ENCODE measurements at places on chromosomes 4 and X.
A peak's percentile ranks its signal among the peaks of the same experiment; 100 is the strongest.

DNA sequence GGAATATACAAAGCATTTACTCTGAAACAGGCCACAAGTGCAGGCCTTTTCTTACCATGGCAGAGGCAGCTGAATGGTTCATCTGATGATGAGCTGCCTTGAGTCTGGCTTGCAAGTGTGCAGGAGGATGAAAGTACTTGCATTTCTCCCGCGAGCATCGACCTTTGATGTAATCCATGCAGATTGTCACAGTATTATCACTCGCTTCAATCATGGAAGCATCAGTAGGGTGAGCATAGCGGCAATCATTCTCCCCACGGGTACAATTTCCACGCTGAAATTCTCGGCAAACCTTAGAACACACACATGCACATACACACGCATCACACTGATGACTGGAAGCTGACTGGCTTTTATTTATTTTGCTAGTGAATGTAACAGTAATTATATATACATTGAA is 98.0 kb downstream of the MBNL3 start:
- no peak for DNase-seq

DNA sequence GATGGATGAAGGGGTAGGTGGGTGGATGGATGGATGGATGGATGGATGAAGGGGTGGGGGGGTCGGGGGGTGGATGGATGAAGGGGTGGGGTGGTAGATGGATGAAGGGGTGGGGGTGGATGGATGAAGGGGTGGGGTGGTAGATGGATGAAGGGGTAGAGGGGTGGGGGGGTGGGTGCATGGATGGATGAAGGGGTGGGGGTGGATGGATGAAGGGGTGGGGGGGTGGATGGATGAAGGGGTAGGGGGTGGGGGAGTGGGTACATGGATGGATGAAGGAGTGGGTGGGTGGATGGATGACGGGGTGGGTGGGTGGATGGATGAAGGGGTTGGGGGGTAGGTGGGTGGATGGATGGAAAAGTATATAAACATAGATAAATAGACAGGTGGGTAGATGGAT is 74.2 kb downstream of the PRKX start:
- no peak for DNase-seq

DNA sequence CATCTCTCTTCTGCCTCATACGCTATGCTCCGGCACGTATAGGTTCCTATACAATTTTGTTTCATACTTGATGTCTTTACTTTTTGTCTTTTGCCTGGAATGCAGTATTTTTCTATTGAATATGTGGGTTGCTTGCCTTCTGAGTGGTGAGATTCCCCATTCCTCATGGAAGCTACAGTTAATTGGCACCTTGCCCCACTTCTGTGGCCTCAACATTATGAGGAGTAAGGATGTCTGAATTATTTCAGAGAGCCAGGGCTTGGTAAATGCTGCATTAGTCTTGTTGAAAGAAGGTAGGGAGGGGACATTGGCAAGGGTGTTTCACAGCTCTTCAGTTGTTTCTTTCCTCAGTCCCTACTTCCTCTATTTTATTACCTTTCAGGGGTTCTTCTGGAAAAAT is 23.0 kb downstream of the CDKL5 start:
- no peak for DNase-seq

GRCh38 chr4:69563424-69563823 is 67.7 kb upstream of the UGT2B4 start:
- no peak for DNase-seq

DNA sequence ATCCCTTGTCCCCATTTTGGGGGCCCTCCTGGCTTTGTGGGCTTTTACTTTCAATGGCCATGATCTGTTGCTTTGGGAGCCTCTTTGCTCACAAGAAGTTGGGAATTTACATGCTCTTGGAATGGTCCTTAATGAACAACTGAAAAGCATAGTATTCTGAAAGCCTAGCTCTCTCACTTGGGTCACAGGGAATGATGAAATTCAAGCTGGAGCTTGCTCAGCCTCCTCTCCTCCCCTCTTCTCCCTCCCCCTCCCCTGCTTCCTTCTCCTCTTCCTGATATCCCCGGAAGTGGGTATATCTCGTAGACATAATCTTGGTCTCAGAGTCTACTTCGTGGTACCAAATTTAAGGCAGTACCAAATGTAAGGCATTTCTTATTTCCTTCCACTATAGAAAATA is 400.6 kb upstream of the NR3C2 start:
- no peak for DNase-seq

DNA sequence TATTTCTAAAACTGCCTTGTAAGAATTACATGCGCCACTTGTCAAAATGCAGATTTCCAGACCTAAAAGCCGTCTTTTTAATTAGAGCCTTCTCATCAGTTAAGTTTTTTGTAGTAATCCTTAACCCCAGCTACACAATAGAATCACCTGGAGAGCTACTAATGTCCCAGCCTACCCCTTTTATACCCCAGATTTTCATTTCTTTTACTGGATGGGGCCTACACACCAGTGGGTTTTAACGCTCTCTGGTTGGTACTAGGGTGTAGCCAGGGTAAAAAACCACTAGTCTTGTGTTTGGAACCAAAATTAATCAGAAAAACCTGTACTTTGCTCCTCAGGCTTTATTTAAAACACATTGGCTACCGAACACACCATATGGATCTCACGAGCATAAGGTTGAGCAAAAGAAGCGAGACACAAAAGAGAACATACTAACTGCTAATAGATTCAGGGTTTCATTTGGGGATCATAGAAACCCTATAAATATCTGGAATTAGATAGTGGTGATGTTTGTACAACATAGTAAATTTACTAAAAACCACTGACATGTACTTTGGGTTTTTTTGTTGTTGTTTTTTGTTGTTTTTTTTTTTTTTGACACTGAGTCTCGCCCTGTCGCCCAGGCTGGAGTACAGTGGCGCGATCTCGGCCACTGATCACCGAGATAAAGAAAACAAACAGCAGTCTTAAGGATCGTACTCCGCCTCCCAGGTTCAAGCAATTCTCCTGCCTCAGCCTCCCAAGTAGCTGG is 30.6 kb downstream of the BBS12 start:
- DNase-seq, result no peak

GRCh38 chr4:121226362-121226761 is 62.2 kb upstream of the TNIP3 start:
- DNase-seq, result no peak

DNA sequence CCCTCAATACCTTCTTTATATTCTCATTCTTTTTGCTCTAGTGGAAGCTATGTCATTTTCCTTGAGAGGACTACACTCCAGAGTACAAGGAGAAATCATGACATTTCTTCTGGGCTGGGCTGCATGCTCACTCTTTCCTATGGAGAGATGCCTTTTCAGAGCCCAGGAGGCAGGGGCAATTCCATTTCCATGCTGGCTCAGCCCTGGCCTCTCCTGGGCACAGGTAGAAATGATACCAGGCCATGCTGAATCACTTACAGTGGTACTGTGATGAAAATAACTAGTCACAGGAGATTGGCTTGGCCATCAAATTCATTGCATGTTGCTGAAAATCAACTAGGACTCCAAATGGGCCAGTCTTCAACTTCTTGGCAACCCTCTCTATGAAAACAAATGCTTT is 34.0 kb upstream of the PPARGC1A start:
- DNase-seq, result no peak

DNA sequence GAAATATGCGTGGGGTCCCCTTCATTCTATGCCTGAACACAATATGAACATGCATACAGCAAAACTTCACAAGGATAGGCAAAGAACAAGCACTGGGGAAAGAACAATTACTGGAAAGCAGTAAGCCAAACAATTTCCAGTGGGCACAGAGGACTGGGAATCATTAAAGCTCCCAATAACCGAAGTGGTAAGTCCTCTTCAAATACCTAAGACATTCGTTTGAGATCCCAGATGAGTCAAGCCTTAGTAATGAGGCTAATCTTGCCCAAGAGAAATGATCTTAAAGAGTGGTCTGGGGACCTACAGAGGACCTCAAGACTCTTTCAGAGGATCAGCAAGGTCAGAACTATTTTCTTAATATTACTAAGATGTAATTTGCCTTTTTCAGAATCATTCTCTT is 28.6 kb downstream of the ANAPC10 start:
- peak; percentile 37 for DNase-seq

DNA sequence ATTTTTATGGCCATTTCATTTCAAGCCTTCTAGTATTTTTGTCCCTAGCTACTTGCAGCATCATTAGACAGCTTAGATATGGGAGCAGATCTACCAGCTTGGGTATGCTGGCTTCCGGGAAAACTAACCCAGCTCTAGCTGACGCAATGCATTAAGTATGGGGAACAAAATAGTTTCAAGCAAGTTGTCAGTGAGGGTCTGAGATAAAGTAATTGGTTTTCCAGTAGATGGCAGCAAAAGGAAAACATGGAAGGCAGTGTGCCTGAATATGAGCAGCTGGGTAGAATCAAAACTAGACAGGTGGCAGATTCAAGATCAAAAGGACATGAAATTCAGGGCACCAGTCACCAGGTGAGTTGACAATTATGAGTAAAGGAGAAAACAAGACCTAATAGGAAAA is 340.9 kb upstream of the CTSO start:
- DNase-seq, result peak; percentile 82

DNA sequence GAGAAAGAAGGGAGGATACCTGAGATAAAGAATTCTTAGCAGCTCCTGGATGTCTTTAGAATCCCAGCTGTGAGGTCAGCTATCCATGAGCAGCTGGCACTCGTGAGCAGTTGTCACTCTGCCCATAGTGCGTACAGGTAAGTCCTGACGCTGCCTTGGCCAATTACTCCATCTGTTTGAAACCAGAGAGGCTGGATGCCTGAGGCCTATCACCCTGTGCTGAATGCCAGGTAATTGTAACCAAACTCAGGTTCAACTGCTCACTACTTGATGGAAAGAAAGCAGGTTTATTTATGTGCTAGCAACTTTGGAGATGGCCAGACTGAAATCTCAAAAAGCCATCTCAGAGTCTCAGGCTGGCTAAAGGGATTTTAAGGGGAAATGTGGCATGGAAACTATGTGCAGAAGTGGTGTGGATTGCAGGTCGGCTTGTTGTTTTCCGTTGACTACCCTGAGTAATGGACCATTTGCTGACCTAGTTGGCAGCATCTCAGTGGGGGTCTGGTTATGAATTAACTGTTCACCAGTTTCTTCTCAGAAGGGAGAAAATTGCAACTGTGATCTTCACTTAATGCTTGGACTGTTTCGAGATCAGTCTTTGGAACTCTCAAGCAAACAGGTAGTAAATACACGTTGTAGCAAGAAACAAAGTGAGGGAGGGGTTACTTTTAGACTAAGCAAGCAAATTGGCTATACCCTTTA is 1614.0 kb upstream of the PCDH10 start:
- no peak for DNase-seq

GRCh38 chr4:70935038-70935695 is 33.0 kb downstream of the MOB1B start:
- no peak for DNase-seq

DNA sequence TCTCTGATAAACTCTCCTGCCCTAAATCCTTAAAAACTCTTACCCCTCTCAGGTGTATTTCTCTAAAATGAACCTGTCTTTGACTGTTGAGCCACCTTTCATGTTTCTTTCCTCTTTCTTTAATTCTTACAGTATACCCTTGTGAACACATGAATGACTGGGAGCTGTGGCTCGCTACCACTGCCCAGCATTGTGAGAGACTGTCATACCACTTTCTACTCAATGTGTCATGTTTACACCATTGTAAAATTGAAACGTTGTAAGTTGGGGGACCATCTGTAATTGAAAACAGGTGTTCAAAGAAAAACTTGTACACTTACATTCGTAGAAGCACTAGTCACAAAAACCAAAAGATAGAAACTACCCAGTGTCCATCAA is 66.9 kb downstream of the ZNF182 start:
- no peak for DNase-seq

DNA sequence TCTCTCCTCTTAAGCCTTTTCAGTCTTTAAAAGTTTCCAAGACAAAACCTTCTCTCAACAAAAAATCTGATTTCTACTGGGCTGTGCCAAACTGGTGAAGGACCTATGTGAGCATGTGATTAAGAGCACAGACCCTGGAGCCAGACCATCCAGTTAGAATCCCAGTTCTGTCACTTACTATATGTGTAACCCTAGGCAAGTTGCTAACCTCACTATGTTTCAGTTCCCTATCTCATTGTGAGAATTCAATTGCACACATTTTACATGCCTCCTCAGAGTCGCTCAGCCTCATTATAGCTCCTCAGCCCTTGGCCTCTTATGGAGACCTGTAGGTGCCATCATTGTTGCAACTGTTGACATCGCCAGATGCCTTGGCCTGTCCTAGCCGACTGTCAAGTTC is 54.1 kb upstream of the VEGFD start:
- DNase-seq, result no peak

- DNase-seq, result no peak
These were observed 120.6 kb downstream of the JADE1 start for GRCh38 chr4:128930051-128930450.

GRCh38 chr4:141248029-141248428 is 27.3 kb downstream of the ZNF330 start:
- no peak for DNase-seq

DNA sequence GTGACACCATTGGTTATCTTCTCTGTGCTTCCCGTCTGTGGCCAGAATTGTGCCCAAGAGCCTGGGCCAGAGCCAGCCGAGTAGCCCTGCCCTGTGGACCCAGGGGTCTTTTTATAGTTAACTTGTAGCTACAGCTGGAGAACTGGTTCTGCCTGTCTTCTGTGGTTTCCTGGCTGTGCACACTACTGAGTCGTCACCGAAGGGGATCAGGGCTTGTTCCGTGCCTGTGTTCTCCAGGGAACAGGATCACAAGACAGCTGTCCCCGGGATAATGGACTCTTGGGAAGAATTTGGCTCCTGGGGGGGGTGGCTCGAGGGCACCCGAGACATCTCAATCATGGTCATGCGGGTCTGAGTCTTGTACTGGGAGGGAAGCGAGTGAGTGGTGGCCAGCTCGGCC is 22.1 kb upstream of the OPN1LW start:
- no peak for DNase-seq

DNA sequence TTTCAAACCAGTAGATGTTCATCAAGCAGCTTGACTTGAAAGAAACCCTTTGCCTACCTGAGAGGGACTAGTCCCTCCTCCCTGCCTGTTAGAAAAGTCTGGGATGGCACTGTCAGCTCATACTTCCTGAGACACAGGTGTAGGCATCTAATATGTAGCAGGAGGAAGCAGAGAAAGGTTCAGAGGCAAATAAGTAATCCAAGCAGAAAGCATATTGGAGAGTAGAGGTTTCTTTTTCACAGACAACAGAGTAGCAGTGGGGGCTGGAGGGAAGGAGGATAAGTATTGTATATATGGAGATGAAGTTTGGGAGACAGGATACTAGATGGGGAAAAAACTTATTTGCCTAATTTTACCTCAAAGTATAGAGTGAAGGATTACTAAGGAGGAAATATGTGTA is 81.5 kb downstream of the FNIP2 start:
- no peak for DNase-seq

GRCh38 chr4:610411-611261 is 14.7 kb upstream of the PDE6B start:
- DNase-seq, result peak; percentile 59

- DNase-seq, result no peak
These were observed 19.9 kb upstream of the AR start for GRCh38 chrX:67523932-67524331.

- no peak for DNase-seq
These were observed 149.7 kb upstream of the ANKRD50 start for GRCh38 chr4:124862261-124862660.

Measured in RKO (cell line).